ENCODE measurements at places on chromosomes 4 and X.

DNA sequence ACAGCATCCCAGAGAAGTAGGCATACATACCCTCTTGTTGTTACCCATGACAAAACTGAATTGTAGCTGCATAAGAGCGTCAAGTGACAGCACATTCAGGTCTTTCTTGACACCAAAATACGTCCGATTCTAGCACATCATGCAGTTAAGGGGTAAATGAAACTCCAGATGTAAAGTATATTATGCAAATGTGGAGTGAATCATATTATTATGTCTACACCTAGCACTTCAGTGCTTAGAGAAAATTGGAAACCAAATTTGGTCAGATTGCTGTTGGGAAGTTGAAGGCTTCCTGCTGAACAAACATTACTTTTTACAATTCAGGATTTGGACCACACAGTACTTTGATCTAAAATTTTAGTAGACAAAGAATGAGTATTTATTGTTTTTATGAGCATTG, 24.2 kb upstream of the LEF1 start:
- DNase-seq: no peak

DNA sequence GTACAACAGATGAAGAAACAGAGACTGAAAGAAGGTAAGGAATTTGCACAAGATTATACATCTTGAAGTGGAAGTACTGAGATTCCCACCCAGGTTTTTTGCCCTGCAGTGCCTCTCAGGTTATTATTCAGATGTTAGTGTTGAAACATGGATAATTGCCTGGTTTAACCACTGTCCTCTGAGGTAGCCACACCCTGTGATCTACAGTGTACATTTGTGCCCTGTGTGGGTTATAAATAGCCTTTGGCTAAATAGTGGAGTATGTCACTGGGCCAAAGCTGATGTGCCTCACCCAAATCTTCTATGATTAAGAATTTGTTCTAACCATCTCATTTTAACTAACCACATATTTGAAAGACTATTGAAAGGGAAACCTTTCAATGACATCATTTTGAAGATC, 5.4 kb upstream of the ASB5 start:
- DNase-seq: no peak

- no peak for DNase-seq
Measured at GRCh38 chrX:1612641-1613286, 2.1 kb upstream of the ASMT start.

DNA sequence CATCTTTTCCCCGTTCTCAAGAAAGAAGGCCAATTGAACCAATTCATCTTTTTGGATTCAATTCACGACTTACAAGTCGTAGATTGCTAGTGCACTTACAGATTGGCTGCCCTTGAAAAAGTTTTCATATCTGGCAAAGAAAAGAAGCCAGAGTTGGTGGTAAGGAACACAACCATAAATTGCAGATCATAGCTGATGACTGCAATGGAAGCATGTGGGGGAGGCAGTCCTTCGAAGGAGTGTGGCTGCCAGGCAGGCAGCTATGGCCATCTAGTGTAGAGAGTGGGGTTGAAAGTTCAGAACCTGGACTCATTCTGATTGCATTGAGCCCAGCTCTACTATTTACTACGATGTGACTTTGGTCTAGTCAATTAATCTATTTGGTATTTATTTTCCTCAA, 4.5 kb downstream of the GPM6A start:
- no peak for DNase-seq

- DNase-seq: no peak
Measured at GRCh38 chrX:134484039-134484438, 24.1 kb downstream of the HPRT1 start.

- no peak for DNase-seq
Measured at GRCh38 chrX:44240036-44240435, 103.4 kb downstream of the EFHC2 start.

DNA sequence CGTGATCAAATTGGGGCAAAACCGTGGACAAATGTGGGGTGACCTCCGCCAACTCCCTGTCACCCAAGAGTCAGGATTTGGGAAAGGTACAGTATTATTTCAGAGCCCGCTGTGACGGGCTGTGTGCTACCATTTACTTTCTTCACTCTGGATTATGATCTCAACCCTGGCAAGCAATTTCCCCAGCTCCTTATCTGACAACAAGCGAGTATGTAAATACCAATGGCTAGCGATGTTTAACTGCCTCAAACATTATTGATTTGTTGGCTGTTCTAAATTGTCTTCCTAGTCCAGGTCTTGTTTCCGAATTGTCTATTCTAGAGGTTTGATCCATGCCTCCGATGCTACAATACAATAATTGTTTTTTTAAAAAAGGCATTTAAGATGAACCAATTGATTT, 17.7 kb upstream of the PITX2 start:
- no peak for DNase-seq

DNA sequence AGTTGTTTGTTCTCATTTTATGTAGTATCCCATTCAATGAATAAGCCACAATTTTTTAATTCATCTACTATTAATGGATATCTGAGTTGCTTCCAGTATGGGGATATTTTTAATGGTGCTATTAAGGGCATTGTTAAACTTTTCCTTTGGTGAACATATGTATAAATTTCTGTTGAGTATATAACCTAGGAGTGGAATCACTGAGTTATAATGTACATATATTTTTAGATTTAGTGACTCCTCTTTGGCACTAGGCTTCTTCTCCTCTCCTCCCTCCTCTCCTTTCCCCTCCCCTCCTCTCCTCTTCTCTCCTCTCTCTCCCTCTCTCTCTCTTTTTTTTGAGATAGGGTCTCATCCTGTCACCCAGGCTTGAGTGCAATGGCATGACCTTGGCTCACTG, 26.4 kb downstream of the RBM47 start:
- no peak for DNase-seq

DNA sequence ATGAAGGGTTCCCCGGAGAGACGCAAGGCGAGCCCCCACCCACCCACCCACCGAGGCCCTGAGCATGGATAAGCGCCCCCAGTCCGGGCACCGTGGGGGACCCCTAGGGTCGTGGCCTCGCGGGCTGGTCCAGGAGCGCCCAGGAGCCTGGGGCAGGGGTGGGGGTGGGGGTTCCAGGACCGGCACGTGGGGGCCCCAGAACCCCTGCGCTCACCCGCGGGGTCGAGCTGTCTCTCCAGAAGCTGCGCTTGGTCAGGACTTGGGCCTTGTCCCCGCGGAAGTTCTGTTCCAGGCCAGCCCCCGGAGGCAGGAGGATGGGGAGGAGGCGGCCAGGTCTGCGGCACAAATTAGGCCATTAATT, 11.2 kb upstream of the SHOX start:
- no peak for DNase-seq

- no peak for DNase-seq
Measured at GRCh38 chr4:99630857-99631360, 26.7 kb downstream of the C4orf54 start.

GRCh38 chrX:154333837-154334271, 38.3 kb downstream of the TKTL1 start:
- no peak for DNase-seq

GRCh38 chr4:9762823-9763475, 18.5 kb upstream of the DRD5 start:
- DNase-seq: no peak

DNA sequence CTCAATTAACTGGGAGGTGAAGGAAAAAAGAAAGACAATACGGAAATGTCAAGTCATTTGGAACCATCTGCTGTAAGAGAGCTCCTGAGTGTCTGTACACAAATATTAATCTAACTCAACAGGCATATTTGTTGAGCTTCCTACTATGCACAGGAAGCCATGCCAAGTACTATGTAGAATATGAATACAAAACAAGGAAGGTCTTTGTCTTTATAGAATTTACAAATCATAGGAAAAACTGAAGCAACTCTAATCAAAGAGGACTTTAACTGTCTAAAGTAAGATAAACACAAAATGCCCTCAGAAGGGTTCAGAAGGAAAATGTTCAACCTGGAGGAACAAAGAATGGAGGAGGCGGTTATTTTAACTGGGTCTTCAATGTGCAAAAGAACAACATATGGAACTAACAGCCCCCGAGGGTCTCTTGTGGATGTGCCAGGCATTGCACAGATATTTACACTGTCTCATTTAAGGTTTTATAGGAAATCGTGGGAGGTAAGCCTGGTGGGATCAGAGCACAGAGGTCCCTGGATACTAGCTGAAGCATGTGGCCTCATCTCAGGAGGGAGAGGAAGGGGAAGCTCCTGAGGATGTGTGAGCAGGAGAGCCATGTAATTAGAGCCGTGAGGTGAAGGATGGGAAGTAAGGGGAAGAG, 5.8 kb downstream of the FAM114A1 start:
- DNase-seq: no peak

DNA sequence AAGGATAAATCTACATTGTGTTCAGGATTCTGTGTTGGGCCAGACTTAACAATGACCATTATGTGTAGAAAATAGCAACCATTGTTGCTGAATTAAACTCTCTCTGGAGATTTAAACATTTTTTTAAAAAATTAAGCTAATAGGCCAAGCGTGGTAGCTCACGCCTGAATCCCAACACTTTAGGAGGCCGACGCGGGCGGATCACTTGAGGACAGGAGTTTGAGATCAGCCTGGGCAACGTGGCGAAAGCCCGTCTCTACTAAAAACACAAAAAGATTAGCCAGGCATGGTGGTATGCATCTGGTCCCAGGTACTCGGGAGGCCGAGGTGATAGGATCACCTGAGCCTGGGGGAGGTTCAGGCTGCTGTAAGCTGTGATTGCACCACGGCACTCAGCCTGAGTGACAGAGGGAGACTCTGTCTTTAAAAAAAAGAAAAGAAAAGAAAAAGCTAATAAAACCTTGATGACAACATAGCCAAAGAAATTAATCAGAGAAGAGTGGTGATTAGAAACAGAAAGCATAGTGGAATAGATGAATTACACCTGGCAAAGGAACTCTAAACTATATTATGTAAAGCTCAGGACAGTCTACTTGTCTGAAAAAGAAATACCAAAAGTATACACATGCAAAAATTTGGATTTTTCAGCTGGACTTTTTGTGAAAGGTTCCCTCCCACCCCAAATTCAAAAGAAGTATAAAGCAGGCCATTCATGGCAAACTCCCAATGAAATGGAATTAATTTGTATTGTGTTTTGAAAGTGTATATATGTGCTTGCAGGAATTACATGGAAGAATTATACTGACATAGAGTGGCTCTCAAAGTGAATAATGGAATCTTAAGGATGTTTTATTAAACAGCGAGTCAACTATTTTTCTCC, 21.9 kb downstream of the PLS3 start:
- no peak for DNase-seq

- no peak for DNase-seq
Measured at GRCh38 chr4:8159537-8160232, 1.1 kb upstream of the ABLIM2 start.

DNA sequence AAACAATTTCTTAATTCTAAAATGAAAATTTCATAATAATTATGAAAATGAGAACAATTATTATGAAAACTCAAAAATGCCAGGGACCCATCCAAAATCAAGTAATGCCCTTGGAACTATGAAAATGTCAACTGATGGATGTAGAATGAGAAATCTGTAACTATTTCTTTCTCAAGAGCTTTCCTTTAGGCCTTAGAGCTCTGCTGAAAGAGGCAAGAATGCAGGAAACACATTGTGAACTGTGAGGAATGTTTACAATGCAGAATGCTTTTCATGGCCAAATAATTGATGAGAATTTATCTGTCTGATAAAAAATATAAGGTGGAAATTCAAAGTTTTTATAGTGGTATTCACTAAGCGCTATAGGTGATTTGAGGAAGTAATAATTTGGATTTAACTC, 207.1 kb upstream of the PCDH18 start:
- DNase-seq: no peak

DNA sequence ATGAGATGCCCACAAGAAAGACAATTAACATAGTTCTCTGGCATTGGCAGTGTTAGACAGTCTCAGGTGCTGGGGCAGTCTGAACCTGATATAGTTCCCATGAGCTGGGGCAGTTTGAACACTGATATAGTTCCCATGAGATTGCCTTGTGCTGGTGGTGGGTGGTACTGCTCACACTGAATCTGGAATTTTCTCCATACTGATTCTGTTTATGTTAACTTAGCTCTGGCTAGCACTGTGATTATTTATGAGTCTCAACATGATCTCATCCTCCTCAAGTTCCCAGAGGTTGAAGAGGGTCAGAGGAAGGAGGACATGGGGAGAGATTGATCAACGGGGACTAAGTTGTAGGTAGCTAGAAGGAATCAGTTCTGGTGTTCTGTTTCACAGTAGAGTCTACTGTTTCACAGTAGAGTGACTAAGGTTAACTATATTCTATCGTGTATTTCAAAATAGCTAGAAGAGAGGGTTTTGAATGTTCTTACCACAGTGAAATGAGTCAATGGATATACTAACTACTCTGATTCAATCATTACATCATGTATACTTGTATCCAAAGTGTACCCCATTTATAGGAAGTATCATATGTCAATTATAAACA, 379.9 kb downstream of the ADAM29 start:
- no peak for DNase-seq

DNA sequence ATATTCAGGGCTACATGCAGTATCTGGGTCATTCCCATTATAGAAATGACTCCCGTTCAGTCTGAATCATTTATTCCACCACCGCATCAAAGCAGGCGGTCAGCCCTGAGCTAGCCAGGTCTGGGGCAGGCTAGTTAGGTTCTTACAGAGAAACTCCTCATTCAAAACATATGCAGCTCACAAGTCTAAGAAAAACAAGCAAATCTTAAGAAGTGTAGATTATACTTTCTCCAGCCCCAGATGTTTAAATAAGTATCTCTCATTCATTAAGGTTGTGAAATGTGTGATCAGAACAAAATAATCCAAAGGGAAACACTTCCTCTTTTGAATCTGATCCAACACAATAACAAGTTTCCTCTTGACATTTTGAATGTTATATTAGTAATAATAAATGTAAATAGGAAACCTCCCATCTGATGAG, 441.9 kb downstream of the INPP4B start:
- no peak for DNase-seq

DNA sequence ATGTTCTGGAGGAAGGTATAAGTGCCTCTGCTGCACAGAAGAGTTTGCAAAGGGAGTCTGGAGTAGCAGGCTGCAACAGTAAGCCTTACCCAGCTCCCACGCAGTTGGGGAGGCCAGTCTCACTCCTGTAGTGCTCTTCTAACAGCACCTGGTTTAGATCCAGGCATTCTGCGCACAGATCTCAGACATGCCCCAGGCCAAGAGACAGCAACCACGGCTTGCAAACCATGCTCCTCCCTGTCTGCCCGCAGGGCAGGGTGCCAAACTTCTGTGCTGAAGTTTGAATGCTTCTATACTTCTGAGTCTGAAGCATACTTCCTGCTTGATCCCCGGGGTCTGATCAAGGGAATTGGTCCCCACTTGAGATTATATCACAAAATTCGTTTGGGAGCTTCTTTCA, 106.3 kb downstream of the LINC00632 start:
- no peak for DNase-seq

GRCh38 chrX:136260776-136261175, 9.6 kb upstream of the MAP7D3 start:
- no peak for DNase-seq

- DNase-seq: no peak
Measured at GRCh38 chr4:71239365-71239764, 99.5 kb upstream of the SLC4A4 start.

GRCh38 chr4:173767650-173768049, 237.6 kb upstream of the HAND2 start:
- DNase-seq: no peak

- DNase-seq: no peak
Measured at GRCh38 chr4:123709336-123709735, 312.7 kb downstream of the SPRY1 start.
